NCI-H1930 (cell line): ENCODE measurements at places on chromosomes 5 and 9.

DNA sequence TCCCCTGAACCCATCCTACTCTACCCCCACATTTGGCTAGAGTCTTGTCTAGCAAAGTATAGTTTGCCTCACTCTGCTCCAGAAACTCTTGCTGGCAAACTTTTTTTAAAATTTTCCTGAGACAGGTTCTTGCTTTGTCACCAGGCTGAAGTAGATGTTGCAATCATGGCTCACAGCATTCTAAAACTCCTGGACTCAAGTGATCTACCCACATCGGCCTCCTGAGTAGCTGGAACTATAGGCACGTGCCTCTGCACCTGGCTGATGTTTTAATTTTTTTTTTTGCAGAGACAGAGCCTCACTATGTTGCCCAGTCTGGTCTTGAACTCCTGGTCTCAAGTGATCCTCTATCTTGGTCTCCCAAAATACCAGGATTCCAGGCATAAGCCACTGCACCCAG, 175.8 kb upstream of the FBXL17 start:
- DNase-seq = no peak

DNA sequence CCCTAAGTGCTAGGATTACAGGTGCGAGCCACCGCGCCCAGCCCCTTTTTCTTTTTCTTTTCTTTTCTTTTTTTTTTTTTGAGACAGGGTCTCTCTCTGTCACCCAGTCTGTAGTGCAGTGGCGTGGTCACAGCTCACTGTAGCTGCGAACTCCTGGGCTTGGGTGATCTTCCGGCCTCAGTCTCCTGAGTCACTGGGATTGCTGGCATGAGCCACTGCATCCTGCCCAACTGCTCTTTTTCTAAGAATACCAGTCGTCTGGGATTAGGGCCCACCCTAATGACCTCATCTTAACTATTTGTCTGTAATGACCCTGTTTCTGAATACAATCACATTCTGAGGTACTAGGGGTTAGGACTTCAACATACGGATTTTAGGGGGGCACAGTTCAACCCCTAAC, 34.1 kb upstream of the NANS start:
- DNase-seq = no peak

- no peak for DNase-seq
Observed at GRCh38 chr5:39783756-39784421, 359.1 kb upstream of the DAB2 start.

DNA sequence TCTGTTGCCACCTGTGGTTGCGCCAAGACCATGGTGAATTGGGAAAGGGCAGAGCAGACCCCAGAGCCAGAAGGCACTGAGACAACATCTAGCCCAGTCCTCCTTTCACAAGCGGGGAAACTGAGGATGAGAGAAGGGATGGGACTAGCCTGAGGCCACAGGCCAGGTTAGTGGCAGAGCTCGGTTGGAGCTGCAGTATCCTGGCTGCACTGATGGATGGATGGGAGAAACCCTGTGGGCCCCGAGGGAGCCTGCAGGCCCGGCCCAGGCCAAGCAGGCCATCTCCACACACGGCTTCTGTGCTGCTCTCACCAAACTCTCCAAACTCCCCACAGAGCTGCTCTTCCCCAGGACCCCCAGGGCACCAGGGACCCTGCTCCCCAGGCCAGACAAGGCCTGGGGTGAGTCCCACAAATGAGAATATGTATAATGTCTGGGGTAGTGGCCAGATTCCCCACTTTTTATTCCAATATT, 60.2 kb downstream of the TSTD2 start:
- DNase-seq = no peak

DNA sequence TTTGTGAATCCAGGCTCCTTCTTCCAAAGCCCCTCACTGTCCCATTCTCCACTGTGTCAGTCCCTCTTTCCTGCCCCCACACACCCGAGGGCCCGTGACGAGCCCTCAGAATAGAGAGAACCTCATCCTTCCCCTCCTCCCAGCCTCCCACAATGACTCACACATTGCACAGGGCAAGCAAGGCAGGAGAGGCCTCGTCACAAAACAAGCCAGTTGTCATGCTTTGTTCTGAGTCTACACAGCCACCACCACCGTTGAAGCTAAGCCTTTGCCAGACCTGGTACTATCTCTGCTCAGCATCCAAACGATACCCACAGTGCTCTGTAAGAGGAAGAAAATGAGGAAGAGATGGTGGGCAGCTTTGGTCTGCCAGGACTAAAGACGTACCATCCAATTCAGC, 142.2 kb upstream of the ZNF366 start:
- no peak for DNase-seq

GRCh38 chr9:126117631-126118030, 209.0 kb upstream of the MVB12B start:
- no peak for DNase-seq

DNA sequence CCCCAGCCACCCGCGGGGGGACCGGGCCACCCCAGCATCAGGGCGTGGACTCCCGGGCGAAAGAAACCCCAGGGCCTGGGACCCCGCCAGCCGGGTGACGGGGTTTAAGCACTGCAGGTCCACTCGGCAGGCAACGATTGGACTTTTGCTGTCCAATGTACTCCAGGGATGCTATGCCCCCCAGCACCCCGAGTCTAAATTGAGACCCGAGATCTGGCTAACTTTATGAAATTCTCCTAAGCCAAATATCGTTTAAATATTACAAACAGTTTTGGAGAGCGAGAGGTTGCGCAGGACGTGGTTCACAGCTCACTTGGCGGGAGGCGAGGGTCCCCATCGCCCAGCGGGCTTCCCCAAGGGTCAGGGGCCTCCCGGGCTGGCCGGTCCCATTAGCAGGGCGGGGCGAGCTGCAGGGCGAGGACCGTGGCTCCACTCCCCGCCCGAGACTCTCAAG, 384 bp upstream of the MRPS2 start:
- DNase-seq = peak; percentile 50

- no peak for DNase-seq
Observed at GRCh38 chr9:112849363-112849922, 41.2 kb downstream of the SLC46A2 start.

DNA sequence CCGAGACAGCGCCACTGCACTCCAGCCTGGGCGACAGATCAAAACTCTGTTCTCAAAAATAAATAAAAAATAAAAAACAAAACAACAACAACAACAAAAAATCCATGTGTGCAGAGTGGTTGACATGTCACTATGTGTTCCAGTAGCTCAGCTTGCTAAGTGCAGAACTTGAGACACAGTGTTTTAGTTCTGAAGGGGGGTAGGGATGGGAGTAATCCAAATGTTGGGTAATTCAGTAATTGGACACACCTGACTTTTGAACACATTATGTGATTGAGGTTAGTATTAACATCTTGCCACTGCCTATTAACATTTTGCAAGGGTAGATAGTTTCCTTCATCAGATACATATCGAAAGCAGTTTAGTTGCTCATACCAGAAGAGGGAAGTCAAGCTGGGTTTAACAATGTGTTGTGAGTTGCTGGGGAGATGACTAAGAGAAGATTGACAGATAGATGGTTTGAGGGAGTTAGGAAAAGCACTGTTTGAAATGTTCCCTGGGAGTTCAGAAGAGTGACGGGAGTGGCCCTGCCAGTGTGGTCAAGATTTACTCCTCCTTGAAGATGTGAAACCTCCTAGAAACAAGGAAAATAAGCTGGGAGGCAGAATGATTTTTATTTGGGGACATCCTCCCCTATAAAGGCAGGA, 928 bp downstream of the HACD4 start:
- DNase-seq = no peak

- DNase-seq = no peak
Observed at GRCh38 chr9:97315550-97315949, 8.1 kb downstream of the CCDC180 start.

GRCh38 chr9:97437051-97437600, 25.2 kb downstream of the TDRD7 start:
- DNase-seq = no peak

- DNase-seq = no peak
Observed at GRCh38 chr5:64979531-64979930, 210.8 kb downstream of the CWC27 start.

DNA sequence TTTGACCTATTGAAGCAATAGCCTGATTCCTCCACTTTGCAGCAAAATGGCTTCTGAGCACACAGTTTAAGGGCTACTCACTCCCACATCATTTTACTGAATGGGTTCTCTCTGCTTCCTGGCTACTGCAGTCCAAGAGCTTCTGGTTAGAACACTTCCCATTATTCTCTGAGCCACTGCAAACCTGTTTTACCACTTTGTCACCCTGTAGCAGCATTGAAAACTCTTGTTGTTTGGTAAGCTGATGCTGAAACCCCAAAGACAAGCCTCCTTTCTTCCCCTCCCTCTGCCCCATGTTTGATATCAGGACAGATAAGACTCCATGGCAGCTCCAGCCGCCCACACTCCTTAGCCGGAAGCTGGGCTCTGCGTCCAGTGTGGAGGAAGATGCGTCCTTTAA, 84.4 kb upstream of the RARS1 start:
- DNase-seq = no peak

GRCh38 chr9:124846969-124847368, 6.3 kb upstream of the WDR38 start:
- no peak for DNase-seq

DNA sequence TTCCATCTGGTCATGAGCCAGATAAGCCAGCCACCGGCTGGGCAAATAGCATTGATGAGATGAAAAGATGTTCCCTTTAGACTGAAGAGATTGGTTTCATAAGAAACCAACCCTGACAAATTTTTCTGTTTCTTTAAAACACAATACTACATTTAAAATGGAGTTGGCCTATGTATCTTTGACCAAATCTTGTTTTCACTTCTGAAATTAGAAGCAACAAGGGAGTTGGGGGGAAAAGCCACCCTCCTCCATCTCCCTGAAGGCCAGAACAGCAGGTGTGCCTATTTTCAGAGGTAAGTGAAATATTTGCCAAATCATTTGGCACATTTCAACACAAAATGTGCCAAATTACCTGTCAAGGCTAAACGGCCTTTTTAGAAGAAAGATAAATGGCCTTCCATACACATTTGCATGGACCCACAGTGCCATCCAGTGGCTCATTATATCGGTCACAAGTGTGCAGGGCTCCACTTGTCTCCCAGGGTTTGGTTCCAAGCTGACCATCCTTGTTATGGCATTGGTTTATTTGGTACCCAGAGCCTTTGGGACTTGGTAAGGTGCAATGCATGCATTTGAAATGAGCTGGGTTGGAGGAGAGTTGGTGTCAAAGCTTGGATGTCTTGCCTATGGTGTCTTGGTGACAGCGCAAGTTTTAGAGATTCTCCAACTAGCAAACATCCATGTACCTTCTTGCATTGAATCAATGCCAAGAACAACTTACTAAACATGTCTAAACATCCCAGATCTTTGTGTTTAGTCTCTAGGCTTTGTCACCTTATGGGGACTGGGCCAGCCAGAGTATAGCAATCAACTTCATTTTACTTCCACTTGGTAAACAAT, 372.0 kb upstream of the KIF2A start:
- peak; percentile 23 for DNase-seq

- no peak for DNase-seq
Observed at GRCh38 chr9:105967797-105968196, 273.5 kb downstream of the TMEM38B start.

DNA sequence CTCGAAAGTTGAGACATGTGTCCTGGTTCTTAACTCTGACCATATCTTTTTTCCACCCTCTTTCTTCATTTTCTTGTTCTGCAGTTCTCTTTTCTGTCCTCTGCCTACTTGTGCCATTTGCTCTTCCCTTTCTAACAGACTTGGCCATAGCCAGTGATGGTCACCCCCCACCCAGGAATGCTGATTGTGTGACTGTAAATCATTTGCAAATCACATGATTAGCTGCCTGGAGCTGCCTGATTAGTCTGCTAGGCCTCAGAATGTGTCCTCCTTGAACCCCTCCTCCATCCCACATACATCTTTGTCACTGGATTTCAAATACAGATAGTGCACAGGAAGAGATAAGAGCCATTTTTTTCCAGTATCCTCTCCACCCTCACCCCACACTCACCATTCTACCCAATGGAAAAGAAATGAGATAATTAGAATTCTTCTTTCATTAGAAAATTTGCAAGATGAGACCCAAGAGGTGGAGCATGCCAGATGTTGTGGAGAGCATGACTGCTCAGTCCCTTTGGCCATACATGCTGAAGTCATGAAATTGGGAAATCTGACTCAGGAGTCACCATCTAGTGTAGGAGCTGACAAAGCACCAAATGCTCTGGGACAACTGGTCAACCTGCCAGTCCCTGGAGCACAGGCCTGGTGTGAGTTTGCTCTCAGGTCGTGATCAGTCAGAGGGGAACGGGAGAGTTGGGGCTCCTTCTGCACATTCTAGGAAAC, 538.2 kb downstream of the CCDC171 start:
- DNase-seq = no peak

DNA sequence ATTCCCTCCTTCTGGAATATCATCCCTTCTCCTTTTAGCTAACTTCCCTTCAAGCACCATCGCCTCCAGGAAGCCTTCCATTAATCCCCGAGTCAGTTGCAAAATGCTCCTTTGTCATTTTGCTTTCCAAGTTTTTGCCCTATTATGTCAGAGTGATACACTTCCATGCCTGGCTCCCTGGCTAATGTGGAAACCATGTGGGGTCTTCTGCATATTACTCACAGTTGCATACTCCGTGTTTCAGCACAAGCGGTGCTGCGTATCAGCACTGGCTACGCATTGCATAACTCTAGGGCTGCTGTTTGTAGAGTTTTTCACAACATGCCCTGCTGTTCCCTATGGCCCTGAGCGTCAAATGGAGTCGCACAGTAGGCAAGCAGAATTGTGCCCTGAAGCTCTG, 1.9 kb downstream of the TEX53 start:
- DNase-seq = no peak

GRCh38 chr9:74277532-74277931, 219.6 kb upstream of the RORB start:
- DNase-seq = no peak

- DNase-seq = no peak
Observed at GRCh38 chr9:129206401-129206800, 28.3 kb upstream of the IER5L start.

DNA sequence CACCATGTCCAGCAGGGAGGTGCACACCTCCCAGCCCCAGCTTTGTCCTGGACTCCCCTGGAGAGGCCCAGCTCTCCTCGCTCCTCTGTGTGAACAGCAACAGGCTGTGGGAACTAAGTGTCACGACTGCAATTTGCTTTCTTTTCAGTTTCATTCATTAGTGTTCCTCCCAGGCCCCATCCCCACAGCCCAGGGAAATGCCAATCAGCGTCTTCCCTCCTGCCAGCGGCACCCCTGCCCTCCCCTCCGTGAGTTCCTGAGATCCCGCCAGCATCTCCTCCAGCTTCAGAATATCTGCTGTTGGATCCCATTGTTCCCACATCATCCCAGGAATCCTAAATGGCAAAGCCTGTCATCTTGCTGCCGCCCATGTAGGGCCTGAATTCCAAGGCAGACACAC, 13.1 kb upstream of the RPL26L1 start:
- DNase-seq = no peak

GRCh38 chr5:105903069-105903468, 1767.7 kb downstream of the EFNA5 start:
- no peak for DNase-seq

DNA sequence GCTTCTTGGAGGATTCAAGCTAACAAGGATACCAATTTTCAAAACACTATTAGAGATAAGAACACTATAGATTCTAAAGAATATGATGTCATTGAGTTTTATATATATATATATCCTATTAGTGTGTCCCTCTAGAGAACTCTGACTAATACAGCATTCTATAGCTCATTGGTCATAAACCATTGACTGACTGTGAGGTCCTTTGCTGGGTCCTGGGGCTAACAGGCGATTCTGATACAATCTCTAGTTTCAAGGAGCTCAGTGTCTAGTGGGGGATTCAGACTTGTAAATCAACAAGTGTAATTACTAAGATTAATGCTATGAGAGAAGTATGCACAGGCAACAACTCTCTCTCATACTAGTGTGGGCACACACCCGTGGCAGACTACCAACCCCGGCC, 234.5 kb downstream of the DENND1A start:
- no peak for DNase-seq
